ENCODE measurements at places on chromosomes 16 and 17.

GRCh38 chr17:40803617-40804082 lies 3.9 kb upstream of the KRT28 start:
- peak; percentile 57 for DNase-seq

DNA sequence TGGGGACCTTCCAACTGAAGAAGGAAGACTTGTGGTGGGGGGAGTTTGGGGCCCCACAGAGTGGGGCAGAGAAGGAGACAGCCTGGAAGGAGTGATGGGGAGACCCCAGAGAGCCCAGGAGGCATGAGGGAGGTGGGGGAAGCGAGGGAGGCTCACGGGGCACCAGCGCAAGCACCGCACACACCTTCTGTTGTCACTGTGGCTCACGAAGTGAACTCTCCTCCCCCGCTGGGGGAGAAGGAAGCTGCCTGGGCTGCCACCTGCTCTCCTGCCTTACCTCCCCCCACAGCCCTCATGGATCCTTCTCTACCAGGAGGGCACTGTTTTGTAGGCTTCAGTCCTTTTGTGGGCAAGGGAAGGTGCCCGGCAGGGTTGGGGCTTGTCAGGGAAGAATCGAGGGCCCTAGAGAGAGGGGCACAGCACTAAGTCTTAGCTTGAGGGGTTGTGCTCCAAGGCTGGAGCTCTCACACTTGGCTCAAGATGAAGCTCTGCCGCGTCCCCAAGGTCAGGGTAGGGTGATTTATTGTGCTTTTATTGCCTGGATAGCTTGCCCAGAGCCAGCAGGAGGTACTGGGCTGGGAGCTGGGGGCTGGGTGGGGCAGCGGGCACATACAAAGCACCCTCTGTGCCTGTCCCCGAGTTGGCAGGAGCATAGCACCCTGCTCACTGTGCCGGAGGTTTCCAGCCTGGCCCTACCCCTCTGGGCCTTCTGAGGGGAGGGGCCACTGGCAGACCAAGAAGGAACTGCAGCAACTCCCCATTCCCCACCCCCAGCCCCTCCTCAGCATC lies 4.6 kb upstream of the STARD3 start:
- DNase-seq, result no peak

GRCh38 chr16:84925092-84925772 lies 86.1 kb downstream of the ZDHHC7 start:
- no peak for DNase-seq

DNA sequence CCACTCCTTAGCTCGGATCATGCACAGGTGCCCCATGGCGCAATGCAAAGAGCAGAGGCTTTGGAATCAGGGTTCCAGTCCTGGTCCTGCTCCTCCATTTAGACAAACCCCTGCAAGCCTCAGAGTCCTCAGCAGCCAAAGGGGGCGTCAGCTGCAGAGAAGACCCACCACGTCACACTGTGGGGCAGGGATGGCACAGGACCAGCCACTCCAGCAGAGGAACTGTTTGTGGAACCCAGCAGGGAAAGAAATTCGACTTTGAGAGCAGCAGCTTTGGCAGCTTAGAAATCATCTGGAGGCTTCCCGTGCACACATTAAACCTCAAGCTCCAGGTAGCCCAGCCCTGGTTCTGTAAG lies 25.2 kb downstream of the C17orf100 start:
- DNase-seq, result no peak

- no peak for DNase-seq
Observed at GRCh38 chr17:76811834-76812233, 56.4 kb upstream of the MGAT5B start.

DNA sequence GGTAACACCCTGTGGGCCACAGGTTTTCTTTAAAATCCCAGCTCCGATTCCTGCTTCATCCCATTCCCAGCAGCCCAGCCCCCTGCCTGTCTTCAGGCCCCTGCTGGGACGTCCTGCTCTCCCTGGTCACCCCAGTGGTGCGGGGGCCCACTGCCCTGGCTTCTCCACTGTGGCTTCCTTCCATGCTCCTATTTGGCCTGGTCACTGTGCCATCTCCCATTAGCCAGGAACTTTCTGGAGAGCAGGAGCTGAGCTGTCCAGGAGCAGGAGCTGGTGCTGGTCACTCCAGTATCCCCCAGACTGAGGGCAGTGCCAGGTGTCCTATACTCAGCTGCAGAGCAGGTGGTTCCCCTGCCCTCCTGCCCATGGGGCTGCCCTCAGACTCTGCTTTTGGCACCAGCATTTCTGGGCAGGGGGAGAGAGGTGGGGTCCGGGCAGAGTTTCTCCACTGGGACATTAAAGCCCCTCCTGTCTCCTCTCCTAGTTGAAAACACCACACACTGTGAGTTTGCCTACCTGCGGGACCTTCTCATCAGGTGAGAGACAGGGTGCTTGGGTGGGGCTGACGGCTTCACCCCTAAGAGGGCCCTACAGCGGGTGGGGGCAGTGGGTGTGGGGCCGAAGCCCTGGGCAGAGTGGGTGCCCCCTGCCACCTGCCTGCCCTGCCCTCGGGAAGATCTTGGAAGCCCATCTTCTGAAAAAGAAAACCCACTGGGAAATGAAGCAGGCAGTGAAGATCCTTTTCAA lies 356.2 kb downstream of the SEC14L1 start:
- no peak for DNase-seq

- DNase-seq, result no peak
Observed at GRCh38 chr16:57314161-57314785, 29.8 kb upstream of the PLLP start.

GRCh38 chr17:67867591-67867990 lies 42.3 kb downstream of the BPTF start:
- no peak for DNase-seq

- DNase-seq, result no peak
Observed at GRCh38 chr16:22751104-22751667, 62.8 kb upstream of the HS3ST2 start.

DNA sequence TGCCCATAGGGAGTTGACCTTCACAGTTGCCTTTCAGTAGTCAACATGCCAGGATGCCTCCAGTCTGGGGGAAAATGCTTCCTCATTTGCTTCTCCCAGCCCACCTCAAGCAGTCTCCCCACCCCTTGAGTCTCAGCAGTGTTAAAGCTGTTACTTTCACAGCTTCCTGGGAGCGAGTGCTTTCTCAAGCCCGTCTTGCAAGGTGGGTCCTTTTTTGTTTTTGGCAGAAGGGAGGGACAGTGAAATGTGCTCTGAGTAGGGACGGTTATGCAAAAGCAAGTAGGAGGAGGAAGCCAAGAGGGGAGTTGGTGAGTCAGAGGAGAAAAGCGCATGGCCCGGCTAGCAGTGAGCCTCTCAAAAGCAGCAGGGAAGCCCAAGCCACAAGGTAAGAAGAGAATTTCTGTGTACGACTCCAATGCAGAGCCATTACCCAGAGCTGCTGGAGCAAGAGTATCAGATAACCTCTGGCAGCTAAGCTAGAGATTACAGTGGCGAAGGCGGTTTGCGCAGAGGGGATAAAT lies at the start of gene CHST4:
Gene CHST4 (plus strand): TSS at position 316 of the 521 bp plus-strand sequence. CDS start 10,252 bp downstream, outside the sequence.
- no peak for DNase-seq

DNA sequence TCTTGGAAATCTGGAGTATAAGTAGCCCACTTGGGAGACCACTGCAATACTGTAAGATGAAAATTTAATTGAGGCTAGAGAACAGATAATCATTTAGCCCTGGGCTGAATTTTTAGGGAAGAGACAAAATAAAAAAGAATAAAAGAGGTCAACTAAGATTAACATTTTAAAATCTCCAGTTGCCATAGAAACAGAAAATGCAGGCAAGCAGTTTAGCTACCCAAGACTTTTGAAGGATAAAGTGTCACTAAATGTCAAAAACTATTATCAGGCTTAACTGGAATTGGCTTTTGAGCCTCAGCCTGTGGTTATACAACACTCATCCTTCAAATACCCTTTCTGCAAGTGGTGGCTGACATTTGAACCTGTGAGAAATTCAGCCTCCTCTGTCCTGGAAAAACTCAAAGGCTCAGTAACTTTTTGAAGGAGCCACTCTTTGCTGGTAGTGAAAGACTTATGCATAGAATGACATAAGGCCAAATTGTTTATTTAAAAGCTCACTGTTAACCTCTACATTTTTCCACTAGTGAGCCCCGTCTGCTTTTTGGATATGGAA lies 220.7 kb upstream of the KCNJ16 start:
- no peak for DNase-seq

DNA sequence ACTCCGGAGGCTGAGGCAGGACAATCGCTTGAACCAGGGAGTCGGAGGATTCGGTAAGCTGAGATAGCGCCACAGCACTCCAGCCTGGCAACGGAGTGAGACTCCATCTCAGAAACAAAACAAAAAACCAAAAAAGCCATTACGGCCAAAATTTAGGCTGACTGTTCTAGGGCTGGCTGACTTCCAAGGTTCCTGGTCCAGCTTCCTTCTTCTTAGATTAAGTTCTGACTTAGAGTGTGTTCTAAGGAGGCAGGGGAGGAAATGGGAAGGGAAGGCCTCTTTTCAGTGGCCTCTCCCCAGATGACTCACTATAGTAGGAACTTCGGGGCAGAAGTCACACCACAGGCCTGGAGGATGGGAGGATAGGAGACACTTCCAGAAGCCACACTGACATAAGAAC lies 27.7 kb upstream of the CLEC18B start:
- no peak for DNase-seq

GRCh38 chr16:14303639-14304394 lies 232.7 kb downstream of the MRTFB start:
- DNase-seq, result no peak

GRCh38 chr17:60712675-60713074 lies 35.0 kb downstream of the BCAS3 start:
- no peak for DNase-seq

GRCh38 chr16:69763599-69763942 lies 1.4 kb downstream of the WWP2 start:
- DNase-seq, result no peak

GRCh38 chr17:8337802-8338752 lies 1.6 kb upstream of the ODF4 start:
- no peak for DNase-seq

DNA sequence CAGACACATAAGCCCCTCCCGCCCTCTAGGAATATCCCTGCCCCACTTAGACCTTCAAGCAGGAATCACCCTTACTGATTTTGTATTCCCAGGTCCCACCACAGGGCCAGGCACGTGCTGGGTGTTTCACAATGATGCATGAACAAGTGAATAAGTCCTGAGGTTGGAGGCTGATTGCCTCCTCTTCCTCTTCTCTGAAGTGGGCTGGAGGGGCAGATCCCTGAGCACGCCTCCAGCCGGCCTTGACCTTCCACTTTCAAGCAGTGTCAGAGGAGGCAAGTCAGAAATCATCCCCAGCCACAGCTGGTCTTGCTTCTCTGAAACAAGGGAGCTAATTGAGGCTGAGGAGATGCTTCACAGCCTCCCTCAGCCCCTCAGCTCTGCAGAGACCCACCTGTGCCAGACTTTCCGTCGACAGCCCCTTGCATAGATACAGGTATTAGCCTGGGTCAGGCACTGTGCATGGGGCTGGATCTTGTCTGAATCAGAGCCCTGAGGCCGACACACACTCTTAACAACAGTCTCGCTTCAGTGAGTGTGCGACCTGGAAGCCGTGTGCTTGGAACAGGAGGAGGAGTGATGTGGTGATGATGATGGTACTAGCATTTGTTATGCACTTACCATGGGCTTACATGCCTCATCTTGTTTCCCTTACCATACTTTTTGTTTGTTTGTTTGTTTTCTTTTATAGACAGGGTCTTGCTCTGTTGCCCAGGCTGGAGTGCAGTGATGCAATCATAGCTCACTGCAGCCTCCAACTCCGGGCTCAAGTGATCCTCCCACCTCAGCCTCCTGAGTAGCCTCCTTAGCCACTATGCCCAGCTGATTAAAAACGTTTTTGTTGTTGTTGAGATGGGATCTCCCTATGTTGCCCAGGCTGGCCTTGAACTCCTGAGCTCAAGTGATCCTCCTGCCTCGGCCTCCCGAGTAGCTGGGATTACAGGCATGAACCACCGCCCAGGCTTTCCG lies 15.0 kb downstream of the MRM1 start:
- no peak for DNase-seq

DNA sequence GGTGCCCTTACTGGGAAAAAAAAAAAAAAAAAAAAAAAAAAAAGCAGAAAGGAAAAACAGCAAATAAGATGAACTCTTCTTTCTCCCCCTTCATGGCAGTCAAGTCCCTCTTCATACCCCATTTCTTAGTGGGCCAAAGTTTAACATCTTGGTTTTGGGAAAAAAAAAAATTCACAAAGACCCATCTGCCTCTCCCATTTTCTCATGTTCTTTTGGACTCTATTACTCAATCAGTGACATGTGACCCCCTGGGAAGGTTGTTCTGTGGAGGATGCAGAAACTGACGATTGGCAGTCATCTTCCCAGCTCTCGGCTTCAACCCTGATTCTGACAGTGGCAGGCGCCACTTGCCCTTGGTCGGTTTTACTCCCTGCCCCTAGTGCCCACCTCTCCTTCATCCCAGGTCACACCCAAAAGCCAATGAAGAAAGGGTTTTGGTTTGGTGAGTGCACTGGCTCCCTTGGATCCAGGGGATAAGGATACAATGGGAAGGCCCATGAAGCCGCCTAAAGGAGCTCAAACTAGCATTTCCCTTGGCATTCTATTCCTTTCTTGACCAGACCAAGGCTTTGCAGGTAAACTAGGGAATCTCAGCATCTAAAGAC lies 60.7 kb upstream of the TBX2 start:
- no peak for DNase-seq

DNA sequence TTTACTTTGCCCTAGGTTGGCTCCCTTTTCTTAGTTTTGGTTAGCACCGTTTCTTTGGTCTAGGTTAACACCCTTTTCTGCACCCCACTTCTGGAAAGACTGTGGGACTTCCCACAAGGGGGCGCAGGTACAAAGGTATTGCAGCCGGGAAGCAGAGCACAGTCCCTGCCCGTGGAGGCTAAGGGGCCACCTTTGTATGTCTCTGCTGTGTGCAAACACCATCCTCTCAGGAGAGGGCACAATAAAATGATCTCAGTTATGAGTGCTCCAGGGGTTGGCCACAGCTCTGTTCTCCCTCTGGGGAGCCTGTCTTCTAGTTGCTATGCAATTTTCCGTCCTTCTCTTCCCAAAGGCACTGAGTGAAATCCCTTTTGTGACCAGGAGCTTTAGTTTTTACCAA lies 28.4 kb upstream of the TMC5 start:
- DNase-seq, result peak; percentile 38

Measured in NCI-H2081 treated with DMSO at 0.1 percent for 48 hours (cell line).